Epithelial cell of umbilical artery (primary cell): ENCODE measurements at places on chromosomes 2 and 18. TPM values are rescaled to one million over a fixed set of nuclear protein-coding genes. Genes with fewer than 3 reads are reported as not detected.

The MOB1A gene
- total RNA-seq: 99.7 and 136 TPM in 2 replicates

The ALPI gene
- total RNA-seq: not detected in 2 replicates

The CD226 gene
- total RNA-seq: under 0.01 TPM in 1 of 2 replicates, not detected in the other

The TUBA4B gene
- not detected in 2 replicates for total RNA-seq

The LRP2 gene
- not detected in 2 replicates for total RNA-seq

The NGEF gene
- under 0.01 TPM in 1 of 2 replicates, not detected in the other for total RNA-seq

The SCN7A gene
- total RNA-seq: under 0.01 TPM in 1 of 2 replicates, not detected in the other

The MROH2A gene
- total RNA-seq: not detected in 2 replicates

The KIAA2012 gene
- not detected in 2 replicates for total RNA-seq

The IL36B gene
- total RNA-seq: not detected in 2 replicates

The GAD1 gene
- total RNA-seq: 0.97 TPM in 1 of 2 replicates, not detected in the other

The PCARE gene
- total RNA-seq: not detected in 2 replicates

The FSIP2 gene
- under 0.01 and 0.30 TPM in 2 replicates for total RNA-seq
